Activated naive CD4-positive, alpha-beta T cell treated with anti-CD3 and anti-CD28 coated beads, Interleukin-2, amount 50 U/mL, for 72 hours (primary cell): ENCODE measurements at places on chromosomes 13 and 19. TPM values are rescaled to one million over a fixed set of nuclear protein-coding genes. Genes with fewer than 3 reads are reported as not detected.

GPR12 gene
- total RNA-seq: not detected

FPR1 gene
- total RNA-seq: not detected

SIGLEC7 gene
- not detected for total RNA-seq

GRCh38 chr13:103289681-103290080, 223.5 kb upstream of the SLC10A2 start:
- DNase-seq: no peak

DNA sequence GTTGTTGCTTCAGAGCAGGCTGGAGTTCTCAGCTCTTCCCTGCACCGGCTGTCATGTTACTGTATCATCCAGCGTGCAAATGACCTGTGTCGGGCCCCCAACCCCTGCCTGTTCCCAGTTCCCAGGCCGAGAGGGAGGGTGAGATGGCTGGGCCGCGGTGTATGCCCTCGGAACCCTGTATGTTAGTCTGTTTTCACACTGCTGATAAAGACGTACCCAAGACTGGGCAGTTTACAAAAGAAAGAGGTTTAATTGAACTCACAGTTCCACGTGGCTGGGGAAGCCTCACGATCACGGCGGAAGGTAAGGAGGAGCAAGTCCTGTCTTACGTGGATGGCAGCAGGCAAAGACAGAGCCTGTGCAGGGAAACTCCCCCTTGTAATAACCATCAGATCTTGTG, 10.9 kb downstream of the TMEM255B start:
- no peak for DNase-seq

GRCh38 chr19:36876993-36877938, 26.6 kb downstream of the ZNF345 start:
- DNase-seq: no peak

GRCh38 chr13:111940892-111941291, 126.1 kb upstream of the SOX1 start:
- no peak for DNase-seq

DNA sequence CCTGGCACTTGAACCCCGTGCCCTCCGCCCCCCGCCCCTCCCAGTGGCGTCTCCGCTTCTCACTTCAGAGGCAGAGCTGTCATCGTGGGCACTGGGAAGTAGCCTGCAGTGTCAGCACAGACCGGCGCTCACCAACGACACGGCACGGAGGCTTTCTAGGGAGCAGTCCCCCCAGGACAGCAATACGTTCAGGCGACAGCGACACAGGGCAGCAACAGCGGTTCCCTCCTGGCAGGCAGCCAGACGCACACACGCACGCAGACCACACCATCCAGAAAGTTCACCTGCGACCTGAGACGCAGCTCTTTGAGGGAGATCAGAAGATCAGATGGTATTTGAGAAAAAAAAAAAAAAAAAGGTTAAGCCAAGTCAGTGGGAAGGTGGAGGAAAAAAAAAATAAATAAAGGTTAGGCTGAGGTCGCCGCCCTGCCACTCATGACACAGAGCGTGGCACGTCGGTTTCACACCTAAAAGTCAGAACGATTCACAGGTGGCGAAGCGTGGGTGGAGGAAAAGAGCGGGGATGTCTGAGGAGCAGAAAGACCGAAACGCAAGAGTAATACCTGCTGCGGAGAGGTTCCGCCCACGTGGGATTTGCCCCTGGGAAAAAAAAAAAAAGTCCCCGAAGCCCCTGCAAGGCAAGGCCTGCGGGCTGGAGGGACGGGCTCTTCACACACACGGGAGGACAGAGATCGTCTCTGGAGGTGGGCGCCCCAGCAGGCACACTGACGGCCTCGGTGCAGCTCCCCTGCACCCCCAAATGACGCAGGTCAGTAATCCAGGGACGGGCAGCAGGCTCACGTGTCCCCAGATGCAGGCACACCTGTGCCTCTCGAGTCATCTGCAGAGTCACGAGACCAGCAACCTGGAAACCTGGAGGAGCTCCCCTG, 94.5 kb downstream of the GNG7 start:
- DNase-seq: peak; percentile 82

DNA sequence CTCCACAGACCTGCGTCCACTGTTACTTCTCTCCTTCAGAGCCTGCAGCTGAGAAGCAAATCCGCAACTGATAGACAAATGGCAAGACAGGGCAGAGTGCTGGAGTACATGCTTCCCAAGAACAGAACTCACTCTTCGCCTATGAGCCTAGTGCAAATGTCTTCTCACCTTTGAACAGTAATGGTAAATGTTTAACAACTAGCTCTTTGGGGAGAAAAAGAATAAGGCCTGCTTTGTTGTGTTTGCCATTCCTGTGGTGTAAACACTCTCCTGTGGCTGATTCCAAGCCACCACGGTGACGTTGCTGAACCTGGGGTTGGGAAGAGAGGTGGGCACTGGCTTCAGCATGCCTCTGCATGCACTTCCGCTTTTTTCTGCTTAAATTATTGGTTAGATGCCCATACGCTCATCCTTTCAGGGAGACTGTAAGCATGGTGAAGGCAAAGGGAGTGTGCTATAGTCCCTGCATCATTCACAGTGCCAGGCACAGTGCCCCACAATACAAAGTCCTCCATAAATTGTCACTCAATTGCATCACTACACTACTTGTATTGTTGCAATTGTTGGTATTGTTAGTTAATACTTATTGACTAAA, 28.1 kb upstream of the GTF3A start:
- no peak for DNase-seq

DNA sequence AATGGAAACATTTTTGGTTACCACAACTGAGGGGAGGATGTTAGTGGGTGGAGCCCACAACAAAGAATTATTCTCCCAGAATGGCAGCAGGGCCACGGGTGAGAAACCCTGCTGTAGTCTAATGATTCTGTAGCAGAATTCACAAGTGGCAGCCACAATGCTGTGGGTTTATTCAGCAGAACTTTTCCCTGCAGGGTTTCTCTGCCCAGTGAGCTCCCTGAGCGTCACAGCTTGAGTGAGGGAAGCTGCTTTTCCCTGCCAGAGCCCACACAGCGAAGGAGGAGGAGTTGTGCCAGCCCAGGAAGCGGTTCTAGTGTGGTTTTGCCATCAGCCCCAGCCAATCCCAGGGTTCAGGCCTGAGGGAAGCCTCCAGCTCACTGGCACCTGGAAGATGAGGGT, 4.4 kb downstream of the ATP12A start:
- DNase-seq: peak; percentile 77

DNA sequence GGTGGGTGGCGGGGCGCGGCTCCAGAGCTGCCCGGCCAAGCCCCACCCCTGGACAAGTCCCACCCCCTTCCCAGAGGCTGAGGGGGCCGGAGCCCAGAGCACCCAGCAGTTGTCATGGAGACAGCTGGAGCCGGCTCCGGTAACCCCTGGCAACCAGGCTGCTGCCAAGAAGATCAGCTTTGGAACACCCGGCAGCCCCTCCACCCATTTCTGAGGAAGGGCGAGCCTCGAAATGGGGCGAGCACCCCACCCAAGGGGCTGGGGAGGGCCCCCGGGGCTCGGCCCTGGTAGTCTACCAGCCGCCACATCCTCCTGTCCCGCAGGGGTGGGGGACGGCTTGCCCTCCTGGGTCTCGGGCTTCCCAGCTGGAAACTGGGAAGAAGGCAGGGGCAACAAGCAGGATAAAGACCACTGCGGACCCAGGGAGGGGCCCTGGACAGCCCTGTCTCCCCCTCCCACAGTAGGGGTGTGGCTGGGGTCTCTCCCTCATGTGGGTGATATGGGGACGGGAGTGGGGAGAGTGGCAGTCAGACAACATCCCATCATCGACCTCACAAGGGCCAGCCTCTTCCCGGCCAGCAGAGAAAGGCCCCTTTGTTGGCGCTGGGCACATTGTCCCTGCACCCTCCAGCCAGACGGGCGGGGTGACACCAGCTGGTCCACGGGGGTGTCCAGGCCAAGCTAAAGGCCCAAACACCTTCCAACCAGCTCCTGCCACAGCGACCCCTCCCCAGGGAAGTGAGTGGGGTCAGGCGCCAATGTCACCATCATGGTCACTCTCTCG, 1.5 kb downstream of the CERS1 start:
- no peak for DNase-seq
